Activated CD4-positive, CD25-positive, alpha-beta regulatory T cell (primary cell): ENCODE measurements at places on chromosomes 6 and 20.

- no peak for DNase-seq
Measured at GRCh38 chr6:4920914-4921410, 82.9 kb downstream of the RPP40 start.

DNA sequence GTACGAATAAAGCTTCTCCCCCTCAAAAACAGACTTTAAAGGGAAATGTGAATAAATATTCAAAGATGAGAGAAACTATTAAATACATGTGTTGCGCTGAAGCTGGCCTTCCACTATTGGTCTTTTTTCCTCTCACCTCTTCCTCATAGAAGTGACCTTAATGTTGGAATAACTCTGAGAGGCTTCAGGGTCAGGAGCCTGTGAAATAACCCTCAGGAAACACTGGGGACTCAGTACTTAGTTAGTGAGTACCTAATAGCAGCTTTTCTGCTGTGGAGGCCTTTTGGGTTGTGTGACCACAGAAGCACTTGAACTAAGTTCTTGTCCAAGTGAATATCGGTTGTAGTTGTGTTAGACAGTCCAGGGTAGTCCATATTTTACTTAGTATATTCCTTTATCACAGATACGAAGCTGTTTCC lies 799 bp upstream of the SHPRH start:
- DNase-seq = no peak

GRCh38 chr6:125954735-125955339 lies 1.7 kb upstream of the HINT3 start:
- DNase-seq = no peak

DNA sequence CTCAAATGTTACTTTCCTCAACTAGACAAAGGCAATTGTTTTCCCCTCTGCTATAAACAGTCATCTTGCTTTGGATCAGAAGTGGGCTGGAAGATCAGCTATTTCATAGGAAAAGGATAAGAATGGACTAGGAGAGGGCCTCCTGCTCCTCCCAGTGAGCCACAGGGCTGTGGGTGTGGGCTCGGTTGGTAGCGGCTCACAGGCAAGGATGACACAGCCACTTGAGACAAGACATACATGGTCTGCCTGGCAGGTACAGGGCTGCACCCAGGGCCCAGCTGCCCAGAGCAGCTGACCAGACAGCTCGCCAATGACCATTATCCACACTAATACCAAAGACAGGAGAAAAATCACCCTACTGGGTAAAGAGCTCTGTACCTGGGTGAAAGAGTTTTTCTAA lies 9.0 kb upstream of the SLA2 start:
- DNase-seq = no peak

- no peak for DNase-seq
Measured at GRCh38 chr6:112253841-112254816, at the start of gene LAMA4. LAMA4 (minus strand) TSS chr6:112254567; CDS start chr6:112254150, 417 bp downstream.

DNA sequence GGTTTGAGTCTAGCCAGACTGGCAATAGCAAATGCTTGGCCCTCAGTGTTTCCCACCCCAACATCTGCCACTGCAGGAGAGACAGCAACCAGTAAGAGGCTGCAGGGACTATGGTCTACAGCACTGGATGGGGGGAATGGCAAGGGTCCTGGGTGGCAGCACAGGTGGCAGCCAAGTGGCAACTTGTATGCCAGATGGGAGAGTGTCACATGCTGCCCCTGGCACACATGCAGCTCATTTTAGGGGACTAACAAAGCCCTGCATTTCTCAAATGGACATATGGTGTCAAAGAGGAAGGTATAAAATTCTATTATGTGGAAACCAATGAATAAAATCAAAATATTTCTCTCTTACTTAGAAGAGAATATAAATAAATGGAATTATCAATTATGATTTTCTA lies 298.7 kb upstream of the MARCKS start:
- DNase-seq = no peak

DNA sequence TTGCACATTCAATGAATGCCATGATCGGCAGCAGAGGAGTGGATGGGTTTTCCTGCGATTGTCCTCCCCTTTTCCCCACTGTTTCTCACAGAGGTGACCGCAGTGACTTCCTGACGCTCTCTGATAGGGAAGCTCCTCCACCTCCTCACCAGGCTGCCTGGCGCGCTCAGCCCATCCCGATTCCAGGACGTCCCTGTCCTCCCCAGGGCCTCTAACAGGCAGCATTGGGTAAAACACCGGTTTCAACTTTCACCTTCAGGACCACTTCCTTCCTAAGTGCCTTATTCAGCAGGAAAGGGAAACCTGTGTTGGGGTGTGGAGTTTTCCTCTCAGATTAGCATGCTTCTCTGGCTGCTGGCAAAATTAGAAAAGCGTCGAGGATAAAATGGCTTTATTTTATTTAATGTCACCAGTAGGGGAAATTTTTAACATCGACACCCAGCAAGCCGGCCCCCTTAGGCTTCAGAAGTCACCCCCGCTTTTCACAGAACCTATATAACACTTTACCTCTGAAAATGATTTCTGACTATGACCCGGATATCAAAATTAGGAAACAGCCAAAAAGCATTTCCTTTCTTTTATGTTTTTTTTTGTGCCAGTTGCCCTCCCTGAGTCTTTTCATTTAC lies 570.4 kb upstream of the GJE1 start:
- DNase-seq = no peak

DNA sequence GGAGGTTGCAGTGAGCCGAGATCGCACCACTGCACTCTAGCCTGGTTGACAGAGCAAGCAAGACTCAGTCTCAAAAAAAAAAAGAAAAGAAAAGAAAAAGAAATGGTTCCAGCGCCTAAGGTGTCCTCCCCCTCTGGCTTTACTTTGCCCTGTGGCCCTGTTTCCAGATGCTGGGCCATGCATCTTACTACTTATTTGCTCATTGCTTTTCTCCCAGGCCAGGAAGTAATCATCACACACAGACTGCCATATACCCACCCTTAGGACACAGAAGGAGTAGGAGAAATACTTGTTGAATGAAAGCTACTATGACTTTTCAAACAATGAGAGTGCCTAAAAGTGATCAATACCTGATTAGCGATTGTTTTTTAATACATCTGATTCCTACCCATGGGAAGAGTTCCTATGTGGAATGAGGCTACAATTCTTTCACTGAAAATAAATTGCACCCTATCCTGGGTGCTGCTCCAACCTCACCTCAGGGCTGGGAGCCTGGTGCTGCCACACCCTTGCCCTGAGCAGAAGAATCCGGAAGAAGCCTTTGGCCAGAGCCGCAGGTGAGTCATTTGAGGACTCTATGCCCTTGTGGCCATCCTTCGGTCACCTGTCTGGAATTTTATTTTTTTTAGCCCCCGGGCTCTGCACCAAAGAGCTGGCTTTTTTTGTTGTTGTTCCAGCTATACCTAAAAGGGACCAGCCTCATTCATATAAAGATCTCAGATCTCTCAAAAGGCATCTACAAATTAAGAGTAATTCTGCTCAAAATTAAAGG lies 22.7 kb upstream of the TFAP2C start:
- DNase-seq = no peak

- DNase-seq = no peak
Measured at GRCh38 chr6:48563433-48563832, 452.4 kb upstream of the PTCHD4 start.

DNA sequence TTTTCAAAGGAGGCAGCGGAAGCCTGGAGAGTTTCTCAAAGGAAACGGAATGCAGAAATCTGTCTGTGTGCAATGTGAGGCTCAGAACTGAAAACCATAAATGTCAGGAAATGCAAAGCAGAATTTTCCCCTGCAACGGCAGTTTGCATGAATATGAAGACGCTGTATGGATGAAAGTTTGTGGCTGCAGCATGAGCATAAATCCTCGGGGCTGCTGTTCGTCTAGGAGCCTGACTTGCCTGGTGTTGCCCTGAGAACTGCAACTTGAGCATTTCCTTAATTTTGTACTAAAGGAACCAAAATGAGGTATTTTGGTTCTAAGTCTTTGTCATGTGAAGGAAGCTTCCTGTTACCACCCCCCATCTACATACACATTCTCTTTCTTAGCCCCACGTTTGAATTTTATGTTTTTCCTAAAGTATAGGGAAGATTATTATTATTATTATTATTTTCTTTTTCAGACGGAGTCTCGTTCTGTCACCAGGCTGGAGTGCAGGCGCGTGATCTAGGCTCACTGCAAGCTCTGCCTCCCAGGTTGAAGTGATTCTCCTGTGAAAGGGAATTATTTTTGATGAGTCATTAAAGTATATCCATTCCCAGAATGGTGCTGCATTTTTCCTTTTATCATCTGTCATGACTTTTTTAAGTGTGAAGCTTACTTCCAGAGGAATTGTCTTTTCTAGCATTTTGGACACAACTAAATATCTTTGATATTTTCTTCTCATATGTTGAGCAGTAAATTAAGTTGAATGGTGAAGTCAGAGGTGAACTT lies 33.1 kb downstream of the MTHFD1L start:
- no peak for DNase-seq

GRCh38 chr6:26124781-26125685 lies 37.8 kb downstream of the HFE start:
- no peak for DNase-seq

DNA sequence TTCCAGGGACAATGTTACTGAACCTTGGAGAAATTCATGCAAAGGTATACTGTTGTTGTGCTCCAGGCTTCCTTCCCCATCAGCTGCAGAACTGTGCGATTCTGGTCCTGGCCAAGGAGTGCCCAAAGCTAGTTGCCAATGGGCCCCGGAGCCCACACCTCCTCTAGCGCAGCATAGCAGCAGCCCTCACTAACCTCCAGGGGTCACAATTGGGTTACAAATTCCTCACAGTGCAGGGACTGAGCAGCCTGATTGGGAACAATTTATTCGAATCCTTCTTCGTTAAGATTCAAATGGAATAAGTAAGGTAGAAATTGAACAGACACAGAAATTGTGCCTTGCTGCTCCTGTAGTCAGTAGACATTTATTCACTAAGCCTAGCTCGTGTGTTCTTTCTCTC lies 284.9 kb downstream of the PRKN start:
- DNase-seq = no peak

DNA sequence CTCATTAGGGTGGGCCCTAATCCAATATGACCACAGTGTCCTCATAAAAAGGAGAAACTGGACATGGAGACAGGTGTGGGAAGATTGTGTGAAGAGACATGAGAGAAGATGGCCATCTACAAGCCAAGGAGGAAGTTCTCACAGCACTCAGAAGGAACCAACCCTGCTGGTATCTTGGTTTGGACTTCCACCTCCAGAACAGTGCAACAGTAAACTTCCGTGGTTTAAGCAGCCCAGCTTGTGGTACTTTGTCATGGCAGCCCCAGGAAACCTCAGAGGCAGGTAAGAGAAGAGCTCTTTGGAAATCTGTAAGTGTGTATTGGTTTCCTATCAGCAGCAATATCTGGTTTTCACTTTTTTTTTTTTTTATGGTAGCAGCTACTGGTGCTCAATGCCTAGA lies 16.5 kb upstream of the CNKSR3 start:
- no peak for DNase-seq

DNA sequence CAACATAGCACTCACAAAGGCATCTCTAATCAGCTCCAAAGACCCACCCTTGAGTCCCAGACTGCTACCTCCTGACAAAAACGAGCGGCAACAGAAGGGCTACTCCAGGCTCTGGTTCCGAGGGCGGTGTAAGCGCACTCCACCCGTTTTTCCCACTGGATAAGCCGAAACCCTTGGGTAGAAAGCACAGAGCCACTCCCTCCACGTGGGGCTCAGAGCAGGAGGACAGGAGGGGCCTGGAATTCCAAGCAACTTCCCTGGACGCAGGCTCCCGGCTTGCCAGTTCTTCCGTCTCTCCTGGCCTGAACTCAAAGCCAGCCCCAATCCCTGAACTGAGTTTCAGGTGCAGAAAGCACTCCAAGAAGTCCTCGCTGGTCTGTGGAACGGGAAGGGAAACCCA lies 7.4 kb downstream of the GMEB2 start:
- no peak for DNase-seq

DNA sequence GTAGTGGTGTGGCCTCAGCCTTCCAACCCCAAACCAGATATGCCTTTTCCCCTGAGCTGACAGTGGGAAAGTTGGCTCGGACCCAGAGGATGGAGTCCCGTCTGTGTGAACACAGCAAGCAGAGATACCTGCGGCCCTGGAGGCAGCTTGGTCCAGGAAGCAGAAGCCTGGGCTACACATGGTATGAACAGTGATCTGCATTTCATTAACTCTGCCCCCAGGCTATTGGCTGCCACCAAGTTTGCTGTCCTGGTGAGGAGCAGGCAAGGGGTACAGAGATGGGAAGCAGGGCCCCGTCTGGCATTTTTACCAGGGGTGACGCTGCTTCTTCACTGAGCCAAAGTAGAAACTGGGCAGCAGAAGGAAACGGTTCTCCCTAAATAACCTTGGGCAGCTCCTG lies 90.0 kb downstream of the EDN3 start:
- DNase-seq = no peak

- DNase-seq = no peak
Measured at GRCh38 chr6:22779062-22779461, 209.7 kb downstream of the HDGFL1 start.

- no peak for DNase-seq
Measured at GRCh38 chr20:60310560-60311349, 352.5 kb downstream of the CDH26 start.

GRCh38 chr6:10582774-10583508 lies 61.8 kb downstream of the GCNT2 start:
- no peak for DNase-seq

DNA sequence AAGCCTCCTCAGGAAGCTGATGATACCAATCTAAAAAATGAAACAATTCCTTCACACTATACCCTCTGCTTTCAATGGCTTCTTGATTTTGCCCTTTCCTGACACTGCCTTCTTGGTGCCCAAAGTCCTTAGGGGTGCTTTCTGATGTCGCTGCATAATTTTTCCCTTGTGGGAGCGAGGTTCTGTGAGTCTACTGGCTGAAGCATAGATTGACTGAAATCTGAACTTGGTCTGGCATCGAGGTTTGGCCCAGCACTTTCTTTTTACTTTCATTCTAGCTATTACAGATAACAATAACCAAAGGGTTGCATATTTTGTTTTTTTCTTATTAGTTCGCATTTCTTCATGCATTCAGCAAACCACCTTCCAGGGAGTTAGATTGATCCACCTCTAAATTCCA lies 65.8 kb downstream of the E2F3 start:
- no peak for DNase-seq

- DNase-seq = no peak
Measured at GRCh38 chr6:3231247-3232016, 4.0 kb upstream of the TUBB2B start.

DNA sequence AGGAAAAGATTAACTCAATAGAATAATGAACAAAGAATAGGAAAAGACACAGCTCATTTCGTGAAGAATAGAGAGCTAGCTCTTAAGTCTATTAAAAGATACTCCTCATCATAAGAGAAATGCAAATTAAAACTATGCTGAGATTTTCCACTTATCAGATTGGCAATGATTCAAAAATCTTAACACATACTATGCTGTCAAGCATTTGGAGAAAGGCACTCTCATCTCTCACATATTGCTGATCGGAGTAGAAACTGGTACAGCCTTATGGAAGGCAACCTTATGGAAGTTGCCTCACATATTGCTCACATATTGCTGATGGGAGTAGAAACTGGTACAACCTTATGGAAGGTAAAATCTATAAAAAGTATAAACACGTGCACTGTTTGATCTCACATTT lies 21.4 kb upstream of the PLAGL1 start:
- DNase-seq = no peak

DNA sequence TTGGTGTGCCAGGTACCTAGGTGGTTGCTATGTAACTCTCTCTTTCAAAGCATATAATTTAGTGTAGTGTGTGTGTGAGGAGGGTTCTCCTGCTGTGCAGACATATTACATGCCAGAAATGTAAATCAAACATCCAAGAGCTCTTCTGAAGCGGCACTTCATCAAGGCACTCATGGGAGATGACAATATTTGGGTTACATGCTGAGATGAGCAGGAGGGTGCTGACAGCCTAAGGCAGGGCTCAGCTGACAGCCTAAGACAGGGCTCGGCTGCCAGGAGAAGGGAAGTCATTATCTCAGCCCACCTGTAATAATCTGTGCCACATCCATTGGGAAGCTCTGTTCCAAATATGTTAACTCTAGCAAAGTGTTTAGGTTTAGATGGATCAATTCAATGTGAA lies 39.1 kb downstream of the ADGRF5 start:
- DNase-seq = no peak
